ENCODE measurements at places on chromosomes 2 and 18.

DNA sequence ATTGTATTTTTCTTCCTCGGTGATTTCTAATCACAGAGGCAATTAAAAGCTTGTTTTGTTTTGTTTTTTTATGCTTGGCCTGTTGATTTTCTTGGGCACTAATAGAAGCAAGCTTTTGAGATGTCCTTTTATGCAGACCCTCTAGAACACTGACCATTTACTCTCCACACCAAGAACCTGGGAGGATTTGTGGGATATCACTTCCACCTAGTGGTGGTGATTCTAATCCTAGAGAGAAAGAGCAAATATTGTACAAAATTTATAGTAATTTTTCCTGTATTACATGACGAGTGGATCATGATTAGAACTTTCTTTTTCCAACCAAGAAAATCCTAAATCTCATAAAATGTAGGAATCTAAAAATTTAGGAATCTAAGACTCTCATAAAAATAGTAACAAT, 23.4 kb downstream of the NEMP2 start:
- no peak for DNase-seq

GRCh38 chr2:37851828-37852584, 73.1 kb upstream of the RMDN2 start:
- DNase-seq, result no peak

DNA sequence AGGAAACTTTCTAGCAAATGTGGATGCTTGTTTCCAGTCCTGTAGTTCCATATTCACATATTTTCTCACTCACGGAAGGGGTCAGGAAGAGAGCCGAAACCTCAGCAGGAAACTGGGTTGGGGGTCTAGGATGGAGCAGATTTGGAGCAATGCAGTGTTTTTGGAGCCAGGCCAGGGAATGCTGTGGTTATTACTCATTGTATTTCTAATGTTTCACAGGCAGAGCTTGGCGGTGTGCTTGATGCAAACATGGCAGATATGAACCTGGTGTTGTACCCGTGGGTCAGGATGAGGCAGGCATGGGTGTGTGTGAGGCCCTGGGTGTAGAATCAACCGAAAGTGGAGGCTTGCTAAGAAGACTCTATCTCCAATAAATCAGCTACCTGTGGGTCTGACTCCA, 34.6 kb upstream of the ACKR3 start:
- no peak for DNase-seq

DNA sequence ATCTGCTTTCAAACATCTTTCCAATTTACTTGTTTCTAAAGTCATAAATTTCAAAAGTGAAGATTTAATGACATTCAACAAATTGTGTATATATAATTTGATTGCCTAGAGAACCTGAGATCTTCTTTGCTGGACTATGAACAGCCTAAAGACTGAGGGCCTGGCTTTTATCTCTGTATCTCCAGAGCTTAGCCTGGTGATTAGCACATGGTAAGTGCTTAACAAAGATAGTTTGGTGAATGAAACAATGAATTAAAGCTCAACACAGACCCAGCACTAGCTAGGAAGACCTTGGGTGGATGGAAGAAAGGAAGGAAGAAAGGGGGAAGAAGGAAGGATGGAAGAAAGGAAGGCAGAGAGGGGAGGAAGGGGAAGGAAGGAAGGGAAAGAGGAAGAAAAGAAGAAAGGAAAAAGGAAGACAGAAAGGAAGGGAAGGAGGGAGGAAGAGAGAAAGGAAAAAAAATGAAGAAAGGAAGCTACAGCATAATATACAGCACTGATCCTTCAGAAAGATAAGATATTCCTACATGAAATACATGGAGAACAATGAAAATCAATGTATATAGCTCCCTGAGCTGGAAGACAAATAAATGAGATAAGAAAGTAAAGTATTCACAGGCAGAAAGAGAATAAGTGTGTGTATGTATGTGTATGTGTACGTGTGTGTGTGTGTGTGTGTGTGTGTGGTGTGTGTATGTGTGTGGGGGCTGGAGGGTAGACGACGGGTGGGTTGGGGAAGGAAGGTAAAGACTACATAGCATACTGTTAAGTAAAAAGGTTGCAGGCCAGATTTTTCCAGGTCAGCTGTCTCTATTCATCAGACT, 318.2 kb downstream of the TNS1 start:
- no peak for DNase-seq

DNA sequence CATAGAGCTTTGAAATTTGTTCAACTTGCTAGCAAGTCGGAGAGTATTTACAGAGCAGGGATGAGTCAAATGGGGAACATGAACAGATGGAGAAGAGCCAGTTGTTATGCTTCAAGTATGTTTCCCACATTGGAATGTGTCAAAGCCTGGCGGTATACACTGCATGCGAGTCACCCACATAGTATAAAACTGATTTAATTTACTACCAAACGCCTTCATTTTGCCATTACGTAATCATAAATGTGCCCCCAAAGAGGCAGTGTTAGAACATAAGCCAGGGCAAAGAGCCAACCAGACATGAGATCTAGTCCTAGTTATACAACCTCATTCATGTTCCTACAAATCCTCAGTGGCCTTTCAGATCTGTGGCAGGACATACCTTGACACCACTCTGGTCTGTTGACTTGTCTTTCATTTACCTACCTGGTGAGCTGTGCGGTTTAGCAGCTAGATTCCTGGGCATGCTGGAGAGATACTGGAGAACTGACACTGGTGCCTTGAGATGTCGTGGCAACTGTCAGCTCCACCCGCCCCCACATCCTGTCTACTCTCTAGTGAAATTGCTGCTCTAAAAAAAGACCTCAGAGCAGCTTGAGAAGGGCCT, 21.7 kb upstream of the NRP2 start:
- no peak for DNase-seq

DNA sequence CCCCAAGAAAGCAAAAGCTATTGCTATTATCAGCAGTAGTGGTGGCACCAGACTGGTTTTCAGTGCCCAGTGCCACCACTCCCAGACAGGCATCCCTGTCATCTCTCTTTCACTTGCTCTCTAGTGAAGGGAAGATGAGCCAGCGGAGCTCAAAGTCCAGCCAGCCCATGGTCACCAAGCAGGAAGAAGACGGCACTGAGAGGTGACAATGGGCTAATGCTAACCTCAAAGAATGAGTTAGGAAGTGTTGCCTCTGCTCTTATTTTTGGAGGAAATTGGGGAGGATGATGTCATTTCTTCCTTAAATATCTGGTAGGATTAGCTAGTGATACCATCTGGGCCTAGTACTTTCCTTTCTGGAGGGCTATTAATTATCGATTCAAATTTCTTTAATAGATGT, 1.7 kb downstream of the SP140 start:
- no peak for DNase-seq

DNA sequence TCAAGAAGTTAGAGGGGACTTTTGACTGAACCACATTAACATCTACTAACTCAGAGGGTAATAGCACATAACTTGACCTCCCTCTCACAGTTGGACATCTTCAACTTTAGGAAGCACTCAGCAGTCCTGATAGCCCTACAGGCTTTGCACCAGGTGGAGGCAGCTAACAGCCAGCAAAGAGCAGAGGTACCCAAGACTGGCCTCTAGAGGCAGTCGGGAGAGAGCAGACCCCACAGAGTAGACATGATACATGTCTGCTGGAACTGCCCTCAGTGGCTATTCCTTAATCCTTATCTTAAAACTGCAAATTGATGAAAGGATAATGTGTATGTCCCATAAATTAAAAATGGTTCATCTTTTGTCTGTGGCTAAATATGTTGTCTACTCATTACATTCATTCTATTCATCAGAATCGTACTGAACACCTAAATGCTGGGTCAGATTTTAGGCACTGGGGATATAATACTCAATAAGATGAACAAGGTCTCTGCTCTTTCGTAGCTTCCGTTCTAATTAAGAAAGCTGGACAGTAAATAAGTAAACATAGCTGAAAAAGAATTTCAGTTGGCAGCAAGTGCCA, 49.8 kb downstream of the CAB39 start:
- DNase-seq, result no peak

DNA sequence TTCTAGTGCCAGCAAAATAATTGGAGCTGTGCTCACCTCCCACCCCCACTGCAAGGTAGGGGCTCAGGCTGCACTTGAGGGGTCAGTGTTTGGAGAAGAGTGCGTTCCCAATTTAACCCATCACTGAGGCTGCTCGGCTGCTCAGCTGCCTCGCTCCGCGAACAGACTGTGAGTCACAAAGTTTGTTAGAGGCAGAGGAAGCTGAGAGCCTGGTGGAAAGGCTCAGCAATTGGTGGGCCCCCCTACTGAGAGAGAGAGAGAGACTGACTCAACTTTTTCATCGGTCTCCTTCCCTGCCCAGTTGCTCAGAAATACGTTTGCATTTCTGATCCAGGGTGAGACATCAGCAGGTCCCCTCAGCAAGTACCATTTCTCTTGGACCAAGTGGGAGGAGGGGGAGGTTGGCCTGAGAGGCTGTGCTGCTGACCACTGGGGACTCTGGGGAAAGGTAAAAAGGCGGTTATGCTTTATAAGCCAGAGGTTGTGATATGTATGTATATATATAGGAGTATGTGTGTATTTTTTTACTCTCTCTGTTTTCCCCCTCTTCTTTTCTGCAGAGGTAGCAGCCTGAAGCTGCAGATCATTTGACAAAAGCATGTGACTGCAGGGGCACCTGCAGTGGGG, 1.5 kb downstream of the EFR3B start:
- no peak for DNase-seq

Data from tibial artery (tissue), 4 donors.